ENCODE measurements at places on chromosomes 2 and 18.

GRCh38 chr2:212089873-212090272, 448.7 kb downstream of the ERBB4 start:
- no peak for DNase-seq

GRCh38 chr2:207505728-207506127, 24.0 kb upstream of the CREB1 start:
- no peak for DNase-seq

DNA sequence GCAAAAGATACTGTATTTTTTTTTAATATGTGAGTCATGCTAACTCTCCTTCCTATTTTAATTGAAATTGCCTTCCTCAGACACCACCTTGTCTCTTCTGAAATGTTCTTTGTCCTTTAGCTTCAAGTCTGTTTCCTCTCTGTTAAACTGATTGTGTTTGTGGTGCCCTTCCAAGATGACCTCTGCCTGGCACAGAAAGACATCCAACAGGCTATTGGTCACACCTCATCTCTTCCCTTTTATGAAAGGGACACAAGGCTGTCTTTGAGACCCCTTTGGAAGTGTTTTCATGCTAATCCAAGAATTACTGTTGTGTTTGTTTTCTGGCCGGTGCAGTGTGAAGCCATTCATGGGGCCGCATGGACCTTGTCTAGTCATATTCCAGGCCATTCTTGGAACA, 94.0 kb upstream of the PIK3C3 start:
- no peak for DNase-seq

DNA sequence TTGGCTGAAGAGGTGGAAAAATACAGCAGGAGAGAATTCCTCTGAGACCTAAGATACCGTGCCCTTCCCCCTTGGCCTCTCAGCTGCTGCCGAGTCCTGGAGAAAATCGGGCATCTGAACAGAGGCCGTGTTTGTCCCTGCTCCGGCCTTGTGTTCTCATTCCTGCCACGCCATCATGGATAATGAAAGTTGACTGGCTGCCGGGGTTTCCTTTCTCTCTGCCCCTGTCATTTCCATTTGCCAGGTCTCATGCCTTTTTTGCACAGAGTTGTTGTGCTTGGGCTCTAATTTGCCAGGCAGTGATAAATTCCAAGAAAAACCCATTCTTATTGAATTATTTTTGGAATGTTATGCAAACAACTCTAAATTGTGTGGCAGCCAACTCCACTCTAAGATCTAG, 496.9 kb upstream of the TNP1 start:
- no peak for DNase-seq

DNA sequence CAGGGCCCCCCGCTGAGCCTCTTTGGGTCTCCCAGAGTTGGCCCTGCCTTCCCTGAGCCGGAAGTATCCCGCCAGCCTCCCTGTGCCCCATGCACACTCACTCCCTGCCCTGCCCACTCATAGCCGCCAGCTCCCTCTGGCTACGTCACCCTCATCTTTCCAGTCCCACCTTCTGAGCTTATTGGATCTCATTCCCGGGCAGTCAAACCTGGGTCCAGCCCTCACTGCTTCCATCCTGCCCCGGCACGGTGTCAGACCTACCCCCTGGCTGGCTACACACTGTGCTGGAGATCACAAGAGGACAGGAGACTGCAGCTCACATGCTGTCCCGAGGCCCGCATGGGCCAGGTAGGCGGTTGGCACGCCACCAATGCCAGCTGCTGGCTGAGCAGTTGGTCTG, 147.2 kb downstream of the ASB1 start:
- peak; percentile 63 for DNase-seq

- DNase-seq: peak; percentile 59
Observed at GRCh38 chr2:235749121-235749770, 255.4 kb downstream of the AGAP1 start.

- DNase-seq: no peak
Observed at GRCh38 chr2:121527009-121527682, 3.5 kb upstream of the RNU4ATAC start.

GRCh38 chr2:120338015-120338414, 7.9 kb upstream of the INHBB start:
- no peak for DNase-seq

DNA sequence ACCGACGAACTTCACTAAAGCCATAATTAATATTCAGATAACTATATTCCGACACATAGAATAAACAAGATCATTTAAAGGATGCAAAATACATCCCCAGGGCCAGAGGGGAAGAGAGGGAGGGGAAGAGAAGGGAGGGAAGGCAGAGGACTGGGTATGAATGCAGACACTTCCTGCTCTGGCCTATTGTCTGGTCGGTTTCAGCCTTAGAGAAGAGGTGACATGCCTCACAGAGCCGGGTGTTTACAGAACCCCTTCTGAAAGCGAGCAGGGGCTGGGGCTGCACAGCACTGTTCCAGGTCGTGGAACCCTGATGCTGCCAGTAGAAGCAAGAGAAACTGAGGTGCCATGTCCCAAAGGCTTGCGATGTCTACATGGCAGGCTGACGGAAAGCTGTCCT, 31.0 kb downstream of the CELF4 start:
- no peak for DNase-seq

DNA sequence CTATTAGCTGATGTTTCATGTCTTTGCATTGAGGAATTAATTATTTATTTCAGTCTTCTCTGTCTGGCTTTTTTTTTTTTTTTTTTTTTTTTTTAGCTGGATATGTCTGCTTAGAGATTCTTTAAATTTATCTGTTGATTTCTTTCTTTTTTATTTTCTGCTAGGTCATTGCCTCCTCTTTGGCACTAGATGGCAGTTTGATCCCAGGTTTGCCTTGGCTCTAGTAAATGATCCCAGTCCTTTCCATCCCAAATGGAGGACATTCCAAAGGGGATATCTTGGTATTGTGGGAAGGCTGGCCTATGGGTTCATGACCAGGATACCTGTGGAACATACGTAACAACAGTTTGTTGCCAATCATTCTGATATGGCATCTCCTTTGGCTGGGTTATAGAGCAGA, 339.5 kb upstream of the GCFC2 start:
- no peak for DNase-seq

GRCh38 chr2:5685225-5685624, 7.0 kb upstream of the SOX11 start:
- no peak for DNase-seq

DNA sequence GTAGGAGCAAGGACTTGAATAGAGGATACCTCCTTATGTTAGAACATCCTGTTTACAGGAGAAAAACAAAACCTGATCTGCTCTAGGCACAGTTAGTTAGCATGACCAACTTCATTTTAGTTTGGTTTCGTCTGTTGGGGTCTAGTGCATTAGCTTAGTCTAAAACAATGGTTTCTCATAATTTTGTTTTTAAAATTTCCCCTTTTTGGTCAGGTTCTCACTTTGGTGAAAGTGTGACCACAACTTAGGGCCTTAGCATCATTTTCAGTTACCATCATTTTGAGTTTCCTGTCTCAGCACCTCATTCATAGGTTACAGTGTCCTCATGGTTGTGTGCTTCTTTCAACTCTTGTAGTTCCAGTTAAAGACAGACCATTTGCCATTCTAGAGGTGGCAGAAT, 1277.0 kb upstream of the SLC39A10 start:
- no peak for DNase-seq

GRCh38 chr2:197360744-197361156, 50.2 kb upstream of the ANKRD44 start:
- DNase-seq: no peak

DNA sequence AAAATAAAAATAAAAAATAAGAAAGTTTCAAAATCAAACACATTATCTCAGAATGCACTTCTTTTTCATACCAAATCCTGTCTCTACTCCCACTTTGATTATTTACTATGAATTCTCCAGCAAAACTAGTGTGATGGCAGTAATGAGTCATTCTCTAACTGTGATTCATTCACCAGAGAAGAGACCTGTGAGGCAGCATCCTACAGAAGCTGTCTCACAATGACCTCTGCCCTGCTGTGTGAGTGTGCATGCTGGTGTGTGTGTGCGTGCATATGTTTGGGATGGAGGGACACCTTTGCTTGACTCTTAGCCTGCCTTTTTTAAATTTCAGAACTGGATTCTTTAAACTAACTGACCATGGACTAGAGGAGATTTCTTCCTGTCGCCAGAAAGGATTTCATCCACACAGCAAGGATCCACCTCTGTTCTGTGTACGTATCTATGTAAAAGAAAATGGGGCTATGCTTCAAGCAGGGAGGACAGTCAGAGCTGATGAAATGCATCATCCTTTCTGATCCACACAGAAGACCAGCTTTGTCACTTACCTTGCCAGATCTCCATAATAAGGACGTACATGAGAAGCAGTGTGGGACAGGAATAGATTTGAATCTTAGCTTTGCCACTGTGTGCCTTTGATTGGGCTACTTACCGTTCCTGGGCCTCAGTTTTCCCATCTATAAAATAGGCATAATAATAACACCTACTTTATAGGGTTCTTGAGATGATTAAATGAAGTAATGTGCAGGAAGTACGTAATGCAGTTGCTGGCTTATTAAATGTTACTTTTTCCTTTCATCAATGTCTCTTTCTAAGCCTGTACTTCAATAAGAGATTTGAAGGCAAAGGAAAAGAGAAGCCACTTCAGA, 31.2 kb downstream of the STAMBP start:
- DNase-seq: no peak

DNA sequence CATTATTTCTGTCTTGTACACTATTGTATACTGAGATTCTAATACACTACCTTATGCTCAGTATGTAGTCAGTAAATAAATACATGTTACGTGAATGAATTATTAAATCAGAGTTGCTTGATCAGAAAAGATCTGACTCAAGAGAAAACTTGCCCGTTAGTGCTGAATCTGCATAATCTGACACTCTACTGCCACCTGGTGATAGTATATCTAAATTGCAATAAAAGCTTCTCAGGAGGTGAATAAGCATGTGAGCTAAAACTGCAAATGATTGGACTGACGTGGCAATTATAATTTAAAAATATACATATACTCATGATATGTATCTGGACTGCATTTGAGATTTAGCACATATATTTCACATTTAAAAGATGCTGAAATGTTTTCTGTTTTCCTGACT, 70.4 kb downstream of the KIAA1328 start:
- DNase-seq: no peak

- no peak for DNase-seq
Observed at GRCh38 chr2:149080099-149080498, 41.6 kb downstream of the LYPD6B start.

- no peak for DNase-seq
Observed at GRCh38 chr2:171173087-171173486, 12.4 kb upstream of the TLK1 start.

GRCh38 chr2:113282747-113283533, 4.2 kb upstream of the PAX8 start:
- DNase-seq: no peak

DNA sequence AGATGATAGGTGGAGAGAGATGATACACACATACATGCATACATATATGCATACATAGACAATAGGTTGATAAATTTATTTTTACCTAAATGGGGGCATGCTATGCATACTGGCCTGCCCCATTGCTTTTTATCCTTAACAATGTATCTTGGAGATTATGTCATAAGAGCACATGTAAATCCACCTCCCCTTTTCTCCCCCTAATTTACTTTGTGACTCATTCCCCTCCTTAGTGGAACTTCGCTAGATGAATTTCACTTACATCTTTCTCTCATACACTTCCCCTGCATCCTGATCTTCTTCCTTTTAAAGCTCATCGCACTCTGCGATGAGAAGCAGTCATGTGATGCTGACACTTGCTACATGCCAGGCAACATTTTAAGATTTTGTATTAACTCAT, 223.6 kb downstream of the C1D start:
- no peak for DNase-seq

DNA sequence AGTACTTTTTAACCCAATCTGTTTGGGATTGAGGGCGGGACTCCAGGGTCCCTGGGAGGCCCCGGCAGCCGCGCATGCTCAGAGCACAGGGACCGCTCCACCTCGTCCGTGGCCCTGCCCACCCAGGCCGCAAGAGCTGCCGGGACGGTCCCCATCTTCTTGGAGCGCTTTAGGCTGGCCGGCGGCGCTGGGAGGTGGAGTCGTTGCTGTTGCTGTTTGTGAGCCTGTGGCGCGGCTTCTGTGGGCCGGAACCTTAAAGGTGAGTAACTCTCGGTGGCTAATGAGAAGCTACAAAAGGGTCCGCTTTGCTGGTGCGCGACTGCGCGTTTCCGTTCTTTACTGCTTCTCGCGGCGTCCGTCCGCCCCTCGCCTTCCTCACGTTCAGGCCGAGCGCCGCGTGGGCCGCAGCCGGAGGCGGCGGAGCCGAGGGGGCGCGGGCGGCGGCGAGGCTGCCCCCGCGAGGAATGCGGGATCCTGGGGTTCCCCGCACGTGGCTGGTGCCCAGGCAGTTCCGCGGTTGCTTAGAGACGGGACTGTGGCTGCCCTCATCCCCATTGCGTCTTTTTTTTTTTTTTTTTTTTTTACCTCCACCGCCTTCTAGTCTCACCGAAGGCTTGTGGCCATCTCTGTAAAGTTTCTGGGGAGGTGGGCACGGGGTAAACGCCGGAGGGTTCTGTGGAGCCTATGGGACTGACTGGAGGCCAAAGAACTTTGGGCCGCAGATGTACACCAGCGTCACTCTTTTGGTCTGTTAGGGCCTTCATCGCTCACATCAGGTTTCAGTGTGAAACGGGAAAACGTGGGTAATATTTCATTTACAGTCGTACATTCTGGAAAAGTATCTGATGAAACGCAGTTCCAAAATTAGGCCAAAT, at the start of gene SSB:
Gene SSB (plus strand): TSS at position 154 of the 875 bp plus-strand sequence. CDS start 2,090 bp downstream, outside the sequence.
- DNase-seq: peak; percentile 96

- DNase-seq: no peak
Observed at GRCh38 chr2:11430729-11431128, 35.2 kb downstream of the E2F6 start.

DNA sequence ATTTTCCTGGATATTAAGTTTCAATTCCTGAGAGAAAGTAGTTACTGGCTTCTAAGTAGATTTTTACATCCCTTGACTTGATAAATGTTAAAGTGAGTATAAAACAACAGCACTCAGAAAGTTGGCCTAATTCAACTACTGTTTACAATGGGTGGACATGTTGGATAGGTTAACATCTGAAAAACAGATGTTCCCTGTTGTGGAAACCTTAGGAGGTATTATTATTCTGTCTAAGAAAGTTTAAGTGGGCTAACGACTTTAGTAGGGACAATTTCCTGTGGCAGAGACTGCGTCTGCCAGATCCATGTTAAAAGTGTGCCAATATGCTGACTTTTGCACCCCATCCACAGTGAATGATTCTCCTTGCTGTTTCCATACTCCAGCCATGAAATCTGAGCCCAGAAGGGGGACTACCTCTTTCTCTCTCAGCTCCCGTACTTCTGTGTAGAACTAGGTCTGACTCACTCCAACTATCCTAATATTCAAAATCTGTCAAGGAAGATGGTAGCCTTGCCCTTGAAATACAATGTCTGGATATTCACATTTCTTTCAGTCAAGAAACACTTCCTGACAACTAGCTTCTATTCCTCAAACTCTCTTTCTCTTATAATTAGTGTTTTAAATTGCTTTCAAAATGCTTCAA, 327.5 kb upstream of the HNRNPA3 start:
- no peak for DNase-seq

GRCh38 chr2:236643480-236643879, 73.9 kb downstream of the ACKR3 start:
- DNase-seq: peak; percentile 35

- peak; percentile 56 for DNase-seq
Observed at GRCh38 chr2:20621366-20622295, 29.3 kb downstream of the HS1BP3 start.

- no peak for DNase-seq
Observed at GRCh38 chr2:33129263-33130053, 182.7 kb downstream of the LTBP1 start.

GRCh38 chr2:233105930-233106329, 45.8 kb downstream of the INPP5D start:
- DNase-seq: no peak
